ENCODE measurements at places on chromosomes 2 and 18. TPM values are rescaled to one million over a fixed set of nuclear protein-coding genes. Genes with fewer than 3 reads are reported as not detected.

The SRD5A2 gene
- not detected for total RNA-seq

The POTEI gene
- not detected for total RNA-seq

The DTNA gene
- total RNA-seq, result 149 TPM

DNA sequence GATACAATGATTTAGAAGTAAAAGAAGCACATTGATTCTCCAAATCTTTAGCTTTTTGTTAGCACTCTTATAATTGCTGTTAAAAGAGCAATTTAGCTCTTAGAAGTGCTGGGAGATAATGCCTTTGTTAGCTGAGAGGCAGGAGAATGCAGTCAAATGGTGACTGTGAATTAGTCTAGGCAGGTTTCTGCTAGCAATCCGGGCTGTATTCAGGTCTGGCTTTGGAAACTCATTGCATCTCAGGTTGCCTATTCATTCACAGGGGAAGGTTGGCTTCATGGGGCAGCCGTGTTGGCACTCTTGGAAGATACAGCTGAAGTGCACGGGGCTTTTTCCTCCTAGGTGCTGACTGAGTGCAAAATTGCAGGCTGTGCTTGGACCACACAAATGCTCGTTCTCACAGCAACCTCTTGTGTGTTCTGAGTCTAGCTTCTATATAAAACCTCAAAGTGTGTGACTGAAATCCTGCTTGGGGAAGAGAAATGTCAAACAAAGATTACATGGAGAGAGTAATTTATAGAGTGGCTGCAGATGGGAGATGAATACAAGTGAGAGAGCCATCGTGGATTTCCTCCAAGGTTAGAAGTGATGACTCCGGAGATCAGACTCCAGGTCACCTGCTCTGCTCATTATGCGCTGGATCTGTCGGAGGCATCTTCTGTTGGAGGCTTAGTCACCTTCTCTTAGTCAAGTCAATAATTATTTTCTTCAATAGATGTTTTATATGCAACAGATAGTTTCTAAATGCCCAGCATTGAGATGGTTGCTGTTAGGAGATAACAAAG lies 167.8 kb downstream of the PMAIP1 start:
- H3K27ac ChIP-seq, result no peak overlapping the region
- H3K4me3 ChIP-seq, result no peak overlapping the region
- DNase-seq, result no peak
- H3K36me3 ChIP-seq, result no peaks in the 10 kb centered on the region

- H3K4me1 ChIP-seq, result no peaks in the 10 kb centered on the region
- no peak for DNase-seq
- H3K27me3 ChIP-seq, result no peaks in the 10 kb centered on the region
- H3K36me3 ChIP-seq, result no peaks in the 10 kb centered on the region
Measured at GRCh38 chr18:78518805-78519204, 460.8 kb upstream of the SALL3 start.
